ENCODE measurements at places on chromosomes 5 and 9. TPM values are rescaled to one million over a fixed set of nuclear protein-coding genes. Genes with fewer than 3 reads are reported as not detected.

DNA sequence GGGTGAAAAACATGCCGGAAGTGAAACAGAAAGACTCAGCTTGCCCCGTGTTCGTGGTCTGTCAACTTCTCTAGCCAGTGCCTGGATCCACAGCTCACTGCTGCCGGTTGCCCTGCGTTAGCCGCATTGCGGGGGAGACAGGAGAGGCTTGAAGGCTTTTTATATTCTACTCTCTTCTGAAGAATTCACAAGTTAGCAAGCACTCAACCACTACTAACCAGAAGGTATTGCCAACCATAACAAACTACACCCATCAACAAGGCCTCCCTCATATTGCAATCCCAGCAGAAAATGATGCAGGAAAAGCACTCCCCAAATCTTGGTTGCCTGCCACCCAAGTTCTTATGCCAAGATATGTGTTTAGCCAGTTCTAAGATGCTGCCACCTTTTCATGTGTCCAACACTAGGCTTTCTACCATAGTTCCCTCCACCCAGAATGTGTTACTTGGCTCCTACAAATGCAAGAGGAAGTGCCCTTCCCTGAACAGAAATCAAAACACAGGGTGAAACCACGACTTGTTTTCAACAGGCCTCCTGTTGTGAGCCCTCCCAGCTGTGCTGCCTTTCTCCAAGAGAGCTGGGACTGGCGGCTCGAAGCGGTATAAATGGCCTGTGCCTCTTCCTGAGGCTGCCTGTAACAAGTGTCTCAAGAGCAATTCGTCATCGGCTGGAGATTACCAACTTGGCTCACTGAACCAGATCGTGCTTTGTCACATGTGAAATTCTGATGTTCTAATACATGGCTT, 129.0 kb downstream of the SNX18 start:
- DNase-seq, result no peak

OR1J2 gene
- total RNA-seq, result not detected

DNA sequence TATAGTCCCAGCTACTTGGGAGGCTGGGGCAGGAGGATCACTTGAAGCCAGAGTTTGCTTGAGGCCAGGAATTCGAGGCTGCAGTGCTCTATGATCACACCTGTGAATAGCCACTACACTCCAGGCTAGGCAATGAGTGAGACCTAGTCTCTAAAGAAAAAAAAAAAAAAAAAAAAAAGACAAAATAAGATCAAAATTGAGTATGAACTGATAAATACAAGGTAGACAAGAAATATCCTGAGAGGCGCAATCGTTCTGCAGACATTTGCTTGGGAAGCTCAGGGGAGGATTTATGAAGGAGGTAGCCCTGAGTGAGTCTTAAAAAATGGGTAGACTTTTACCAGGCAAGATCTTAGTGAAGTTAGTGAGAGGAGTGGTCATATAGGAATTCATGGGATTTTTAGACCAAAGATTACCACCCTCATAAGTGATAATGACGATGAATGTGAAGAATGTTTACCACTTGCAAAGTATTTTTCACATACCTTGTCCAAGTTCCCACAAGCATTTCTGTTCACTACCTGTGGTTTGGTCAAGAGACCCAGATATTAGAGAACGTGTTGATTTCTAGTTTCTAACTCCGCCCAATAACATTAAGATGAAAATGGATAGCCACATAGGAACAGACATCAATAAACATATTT, 4.4 kb downstream of the PDCD1LG2 start:
- no peak for DNase-seq

CDKN2A gene
- total RNA-seq, result not detected

NSMF gene
- total RNA-seq, result 72.0 TPM

GRCh38 chr9:110069326-110070248, 138.4 kb downstream of the C9orf152 start:
- DNase-seq, result no peak

- DNase-seq, result no peak
Measured at GRCh38 chr5:141765896-141766551, 84.0 kb upstream of the ARAP3 start.

DNA sequence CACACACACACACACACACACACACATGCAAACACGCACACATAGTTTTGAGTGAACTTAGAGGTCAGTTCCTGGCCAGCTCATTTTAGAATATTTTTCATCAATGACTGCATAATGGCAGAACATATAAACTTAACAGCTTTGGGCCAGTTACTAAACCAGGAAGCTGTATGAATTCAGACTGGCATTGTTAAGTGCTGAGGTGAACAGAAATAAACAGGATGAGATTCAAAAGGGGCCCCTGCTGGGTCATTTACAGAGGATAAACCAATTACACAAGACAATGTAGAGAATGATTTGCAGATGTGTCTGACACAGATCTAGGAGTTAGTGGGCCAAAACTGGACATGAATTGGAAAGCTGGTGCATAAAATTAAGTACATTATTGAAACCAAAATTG, 44.6 kb downstream of the MARCHF11 start:
- no peak for DNase-seq

MARVELD2 gene
- 0.09 TPM for total RNA-seq

PRRX2 gene
- not detected for total RNA-seq

- DNase-seq, result no peak
Measured at GRCh38 chr9:137339045-137339907, 37.2 kb upstream of the NRARP start.

GRCh38 chr9:121921444-121921843, 171.7 kb downstream of the TTLL11 start:
- no peak for DNase-seq

DNA sequence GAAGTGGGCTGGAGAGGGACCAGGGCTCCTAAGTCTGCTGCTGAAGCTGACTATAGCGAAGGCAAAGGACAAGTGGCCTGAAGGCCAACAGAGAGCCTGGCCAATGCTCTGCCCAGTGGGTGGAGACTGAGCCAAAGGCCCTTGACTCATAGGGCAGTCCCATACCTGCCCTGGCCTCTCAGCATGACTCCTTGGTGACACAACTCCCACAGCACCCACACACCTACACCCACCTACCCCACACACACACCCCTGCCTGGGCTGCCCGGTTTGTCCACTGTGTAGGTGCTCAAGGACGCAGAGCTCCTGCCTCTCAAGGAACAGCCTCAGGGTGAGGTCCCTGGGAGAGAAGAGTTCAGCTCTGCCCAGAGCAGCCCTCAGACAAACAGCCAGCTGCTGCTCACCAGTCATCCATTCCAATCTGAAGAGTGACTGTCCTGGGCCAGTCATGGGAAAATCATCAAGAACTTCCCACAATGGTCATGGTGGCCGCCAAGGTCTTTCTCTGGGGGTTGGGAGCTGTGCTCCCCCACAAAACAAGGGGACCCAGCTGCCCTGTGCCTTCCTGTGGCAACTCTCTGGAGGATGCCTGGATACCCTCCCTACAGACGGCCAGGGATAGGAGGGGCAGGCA, 5.0 kb downstream of the TNIP1 start:
- no peak for DNase-seq

DNA sequence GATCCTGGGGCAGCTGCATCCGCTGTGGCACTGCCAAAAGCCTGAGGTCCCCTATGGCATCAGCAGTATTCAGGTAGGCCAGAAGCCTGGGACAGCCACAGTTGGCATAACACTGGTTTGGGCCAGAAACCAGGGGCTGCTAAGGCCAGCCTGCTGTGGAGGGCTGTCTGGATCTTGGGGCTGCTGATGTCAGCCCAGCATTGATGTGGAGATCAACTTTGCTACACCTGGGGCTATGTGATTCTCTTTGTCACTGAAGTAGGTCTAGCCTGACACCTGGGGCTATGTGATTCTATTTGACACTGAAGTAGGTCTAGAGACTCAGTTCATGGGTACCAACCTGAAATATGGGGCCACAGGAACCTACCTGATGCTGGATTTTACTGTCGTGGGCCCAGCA, 411.5 kb downstream of the RASEF start:
- DNase-seq, result no peak

SPATA6L gene
- not detected for total RNA-seq

GRCh38 chr5:172123269-172123692, 64.7 kb downstream of the STK10 start:
- DNase-seq, result peak; percentile 52

ABLIM3 gene
- 0.38 TPM for total RNA-seq

DNA sequence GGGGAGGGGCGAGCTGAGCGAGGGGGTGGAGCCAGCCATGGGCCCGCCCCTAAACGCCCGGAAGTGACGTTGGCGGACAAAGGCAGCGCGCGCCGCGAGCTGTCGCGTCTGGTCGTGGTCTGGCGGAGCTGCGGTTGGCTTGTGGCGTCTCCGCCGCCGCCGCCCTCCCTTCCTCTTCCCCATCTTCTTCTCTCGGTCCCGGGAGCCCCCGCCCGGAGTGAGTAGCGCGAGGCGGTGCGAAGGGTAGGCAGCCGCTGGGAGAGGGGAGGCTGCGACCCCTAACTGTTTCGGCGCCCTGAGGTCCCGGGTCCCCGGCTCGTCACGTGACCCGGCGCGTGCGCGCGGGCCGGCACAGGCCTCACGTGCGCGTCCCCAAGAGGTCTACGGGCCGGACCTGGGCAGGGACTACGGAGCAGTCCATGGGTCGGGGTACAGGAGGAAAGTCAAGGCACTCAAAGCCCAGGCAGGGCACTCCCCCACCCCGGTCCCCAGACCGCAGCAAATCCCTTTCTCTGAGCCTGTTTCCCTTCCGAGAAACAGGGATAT, at the start of gene NTMT1:
Gene NTMT1, plus strand, starts transcription at position 85 of the 546 bp plus-strand sequence. CDS start 6,541 bp downstream, outside the sequence.
- DNase-seq, result peak; percentile 93

DNA sequence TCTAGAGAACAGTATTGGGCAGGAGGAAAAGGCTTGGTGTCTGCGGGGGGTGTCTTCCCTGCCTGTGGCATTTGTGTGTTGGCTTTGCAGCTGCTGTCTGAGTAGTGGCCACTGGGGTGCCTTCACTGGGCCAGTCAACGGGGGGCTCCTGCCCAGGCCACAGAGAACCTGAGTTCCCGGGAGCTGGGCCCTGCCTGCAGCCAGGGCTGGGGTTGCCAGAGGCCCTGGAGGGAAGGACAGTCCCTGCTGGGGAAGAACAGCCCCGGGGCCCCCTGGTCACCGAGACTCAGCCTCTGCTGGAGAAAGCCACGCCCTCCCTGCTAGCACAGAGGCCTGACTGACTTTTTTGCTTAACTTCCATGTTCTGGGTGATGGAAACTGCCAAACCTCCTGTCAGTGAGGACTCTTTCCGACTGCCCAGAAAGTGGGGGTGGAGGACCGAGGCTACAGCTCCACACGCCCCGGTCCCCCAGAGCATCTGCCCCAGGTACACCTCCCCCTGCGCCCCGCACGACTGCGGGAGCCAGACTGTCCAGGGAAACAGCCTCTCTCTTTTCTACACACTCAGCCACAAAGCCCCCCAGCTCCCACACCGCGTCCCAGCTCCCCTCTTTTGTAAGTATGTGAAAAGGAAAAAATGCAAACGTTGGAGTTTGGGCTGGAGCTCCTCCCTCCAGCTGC, 133.4 kb downstream of the DAB2IP start:
- no peak for DNase-seq

- no peak for DNase-seq
Measured at GRCh38 chr5:32299059-32299677, 13.6 kb downstream of the MTMR12 start.

STKLD1 gene
- 0.20 TPM for total RNA-seq

- DNase-seq, result no peak
Measured at GRCh38 chr5:162484095-162484494, 416.5 kb downstream of the GABRG2 start.

GRCh38 chr9:81717747-81718077, 28.4 kb upstream of the TLE1 start:
- DNase-seq, result no peak

- no peak for DNase-seq
Measured at GRCh38 chr5:3024126-3024525, 272.6 kb upstream of the IRX2 start.

DNA sequence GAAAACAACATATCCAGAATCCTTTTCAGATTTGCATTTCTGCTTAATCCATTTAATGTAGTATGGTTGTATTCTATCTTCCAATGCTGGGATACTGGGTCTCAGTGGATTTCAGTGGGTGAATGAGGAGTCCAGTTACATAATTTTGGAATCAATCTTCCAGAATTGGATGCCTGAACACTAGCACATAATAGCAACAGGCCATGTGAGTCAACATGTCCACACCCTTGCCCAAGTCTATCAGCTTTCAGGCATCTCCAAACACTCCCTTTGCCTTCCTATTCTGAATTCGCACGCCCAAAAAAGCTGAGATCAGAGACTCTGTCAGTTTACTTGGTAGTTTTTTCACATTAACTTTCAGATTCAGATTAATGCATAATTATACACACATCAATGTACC, 202.6 kb downstream of the TSSK1B start:
- DNase-seq, result no peak

GRCh38 chr5:32589416-32589815, 4.1 kb downstream of the SUB1 start:
- no peak for DNase-seq

DNA sequence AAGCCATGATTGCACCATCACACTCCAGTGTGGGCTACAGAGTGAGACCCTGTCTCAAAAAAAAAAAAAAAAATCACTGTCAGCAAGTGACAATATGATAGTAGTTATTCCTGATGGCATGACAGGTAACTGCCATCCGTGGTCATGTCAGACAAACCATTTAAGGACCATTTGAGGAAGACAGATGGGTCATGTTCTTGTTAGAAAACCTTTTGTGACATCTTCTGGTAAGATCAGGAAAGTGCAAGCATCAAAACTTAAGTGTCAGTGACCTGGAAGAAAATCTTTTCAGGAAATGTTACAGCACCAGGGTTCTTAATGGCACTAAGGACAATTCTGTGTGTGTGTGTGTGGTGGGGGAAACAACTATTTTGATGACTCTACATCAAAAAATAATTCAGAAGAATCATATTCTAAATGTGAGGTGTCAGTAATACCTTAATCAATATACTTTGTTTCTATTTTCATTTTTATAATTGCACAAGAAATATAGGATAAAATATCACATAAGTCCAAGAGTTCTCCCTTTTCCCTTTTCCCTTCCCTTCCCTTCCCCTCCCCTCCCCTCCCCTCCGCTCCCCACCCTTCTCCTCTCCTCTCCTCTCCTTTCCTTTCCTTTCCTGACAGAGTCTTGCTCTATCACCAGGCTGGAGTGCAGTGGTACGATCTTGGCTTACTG, 17.8 kb downstream of the SLC38A9 start:
- no peak for DNase-seq

- no peak for DNase-seq
Measured at GRCh38 chr9:107895501-107896001, 406.0 kb upstream of the KLF4 start.

DNA sequence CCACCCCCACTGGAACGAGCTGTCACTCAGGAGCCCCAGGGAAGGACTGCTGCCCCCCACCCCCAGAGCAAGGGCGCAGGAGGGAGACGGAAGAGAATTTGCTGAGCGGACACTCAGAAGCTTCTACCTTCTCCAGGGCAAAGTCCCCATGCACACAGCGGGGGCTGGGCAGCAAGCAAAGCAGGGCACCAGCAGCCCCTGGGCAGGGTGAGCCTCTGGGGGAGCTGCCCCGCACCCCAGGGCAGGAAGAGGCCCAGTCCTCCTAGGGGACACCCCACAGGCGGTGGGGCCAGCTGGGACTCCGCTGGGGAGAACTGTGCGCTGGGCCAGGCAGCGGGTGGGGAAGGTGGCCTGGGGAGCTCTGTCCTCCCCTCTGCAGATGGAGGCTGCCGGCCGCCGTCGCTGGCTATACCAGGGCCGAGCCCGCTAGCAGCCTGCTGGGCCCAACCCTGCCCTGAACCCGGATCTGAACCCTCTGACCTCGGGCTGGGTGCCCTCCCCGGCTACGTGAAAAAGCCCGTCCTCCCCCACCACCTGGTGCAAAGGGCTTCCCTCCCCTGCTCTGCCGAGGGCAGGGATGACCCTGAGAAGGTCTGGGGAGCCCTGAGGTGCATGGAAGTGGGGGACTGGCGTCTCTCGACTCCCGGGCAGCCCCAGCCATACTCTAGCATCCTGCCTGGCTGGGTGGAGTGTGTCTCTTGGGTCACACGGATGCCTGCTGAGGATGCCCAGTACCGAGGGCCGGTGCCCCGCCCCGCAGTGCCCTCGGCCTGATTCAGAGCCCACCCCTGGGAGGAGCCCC, 597 bp upstream of the SLC34A3 start:
- DNase-seq, result no peak

All from K562 (cell line).